Esophagus muscularis mucosa (tissue), 4 donors: ENCODE measurements at places on chromosomes 7 and 10. TPM values are rescaled to one million over a fixed set of nuclear protein-coding genes. Genes with fewer than 3 reads are reported as not detected.

DNA sequence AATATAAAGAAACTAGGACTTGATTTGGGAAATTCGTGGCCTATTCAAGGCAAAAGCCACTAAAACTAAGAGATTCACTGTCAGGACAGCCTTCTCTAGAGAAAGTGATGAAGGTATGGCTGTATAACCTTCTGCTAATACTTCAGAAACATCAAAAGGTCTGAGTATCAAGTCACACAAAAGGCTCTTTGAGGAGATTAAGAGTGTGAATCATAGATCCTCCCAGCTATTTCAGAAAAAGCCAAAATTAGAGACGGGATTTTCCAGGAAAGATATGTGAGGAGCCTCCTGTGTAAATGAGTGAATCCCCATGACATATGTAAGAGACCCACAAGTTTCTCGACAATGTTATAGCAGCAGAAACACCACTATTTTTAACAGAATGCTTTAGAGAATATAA is 56.2 kb downstream of the UBE3C start:
- H3K4me3 ChIP-seq, result no peak overlapping the region
- H3K36me3 ChIP-seq, result peaks cover 41% of the 10 kb centered on the region
- no peaks in the 10 kb centered on the region for H3K4me1 ChIP-seq
- no peak overlapping the region for H3K27ac ChIP-seq
- no peaks in the 10 kb centered on the region for H3K27me3 ChIP-seq

Gene SPDYE6
- total RNA-seq, result not detected

Gene PCLO
- total RNA-seq, result 2.6 TPM

DNA sequence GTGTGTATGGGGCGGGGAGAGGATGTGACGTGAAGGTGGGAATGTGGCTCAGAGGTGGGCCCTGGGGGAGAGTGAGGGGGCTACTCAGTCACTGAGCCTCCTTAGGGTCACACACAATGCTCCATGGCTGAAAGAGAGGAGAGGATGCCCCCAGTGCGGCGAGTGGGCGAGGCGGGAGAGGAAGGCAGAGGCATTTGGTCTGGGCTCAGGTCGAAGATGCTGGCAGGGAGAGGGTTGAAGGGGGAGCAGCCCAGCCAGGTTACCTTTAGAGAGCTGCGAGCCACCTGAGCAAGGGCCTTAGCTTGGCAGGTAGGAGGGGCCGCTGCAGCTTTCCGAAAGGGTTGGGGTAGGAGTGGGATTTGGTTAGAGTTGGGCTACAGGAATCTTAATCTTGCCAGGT is 4.7 kb upstream of the LOXL4 start:
- no peak overlapping the region for H3K4me3 ChIP-seq
- H3K27ac ChIP-seq, result no peak overlapping the region
- peaks cover 34% of the 10 kb centered on the region for H3K4me1 ChIP-seq
- no peaks in the 10 kb centered on the region for H3K36me3 ChIP-seq
- no peaks in the 10 kb centered on the region for H3K27me3 ChIP-seq

Gene DNA2
- total RNA-seq, result 2.9 TPM

Gene EEPD1
- total RNA-seq, result 18.7 TPM
